PC-9 (cell line): ENCODE measurements at places on chromosomes 4 and X. TPM values are rescaled to one million over a fixed set of nuclear protein-coding genes. Genes with fewer than 3 reads are reported as not detected.

DNA sequence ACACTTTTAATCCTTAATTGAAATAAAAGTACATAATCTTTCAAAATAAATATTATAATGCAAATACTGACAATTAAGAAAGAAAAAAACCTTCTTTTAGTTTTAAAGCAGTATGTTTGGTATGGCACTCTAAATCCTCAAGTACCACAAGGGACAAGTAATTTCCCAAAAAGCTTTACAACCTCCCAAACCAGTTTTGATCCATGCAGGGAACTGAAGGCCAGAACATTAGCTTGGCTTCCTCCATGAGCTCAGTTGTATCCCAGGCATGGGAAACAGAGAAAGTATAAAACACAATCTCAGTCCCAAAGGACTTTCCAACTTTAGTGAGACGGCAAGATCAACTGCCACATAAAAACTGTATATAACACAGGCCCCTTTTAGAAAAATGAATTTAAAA is 82.2 kb downstream of the ZNF330 start:
- DNase-seq, result no peak

DNA sequence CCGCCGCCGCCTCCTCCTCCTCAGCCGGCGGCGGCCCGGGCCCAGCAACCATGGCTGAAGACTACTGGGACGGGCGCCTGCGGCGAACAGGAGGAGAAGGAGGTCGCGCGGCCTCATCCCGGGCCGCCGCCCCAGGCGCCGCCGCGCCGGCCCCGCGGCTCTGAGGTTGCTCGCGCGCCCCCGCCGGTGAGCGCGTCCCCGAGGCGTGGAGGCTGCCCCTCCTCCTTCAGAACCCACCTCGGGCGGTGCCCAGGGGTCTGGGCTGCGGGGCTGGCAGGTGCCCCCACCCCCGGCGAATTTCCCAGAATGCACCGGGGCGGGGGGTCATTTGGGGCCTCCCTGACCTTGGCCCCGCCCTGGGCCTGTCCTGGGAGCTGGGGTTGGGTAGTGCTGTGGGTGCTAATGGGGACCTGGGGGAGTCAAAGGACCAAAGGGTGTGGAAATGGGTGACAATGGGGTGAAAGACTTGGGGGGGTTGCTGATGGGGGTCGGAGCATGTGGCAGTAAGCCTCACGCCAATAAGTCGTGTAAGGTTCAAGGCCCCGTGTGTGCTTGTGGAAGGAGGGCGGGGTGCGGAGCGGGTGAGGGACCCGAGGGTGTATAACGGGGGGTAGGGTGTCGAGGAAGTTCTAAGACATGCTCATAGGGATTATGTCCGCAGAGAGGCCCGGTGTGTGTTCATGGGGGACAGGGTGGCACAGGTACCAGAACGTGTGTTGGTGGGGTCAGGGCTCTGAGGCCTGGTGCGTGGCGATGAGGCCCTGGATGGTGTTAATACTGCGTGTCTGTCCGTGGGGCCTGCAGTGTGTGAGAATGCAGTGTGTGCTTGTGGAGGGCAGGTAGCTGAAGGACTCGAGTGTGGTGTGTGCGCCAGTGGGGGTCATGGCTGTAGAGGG is 687 bp downstream of the CDK16 start:
- DNase-seq, result no peak

DNA sequence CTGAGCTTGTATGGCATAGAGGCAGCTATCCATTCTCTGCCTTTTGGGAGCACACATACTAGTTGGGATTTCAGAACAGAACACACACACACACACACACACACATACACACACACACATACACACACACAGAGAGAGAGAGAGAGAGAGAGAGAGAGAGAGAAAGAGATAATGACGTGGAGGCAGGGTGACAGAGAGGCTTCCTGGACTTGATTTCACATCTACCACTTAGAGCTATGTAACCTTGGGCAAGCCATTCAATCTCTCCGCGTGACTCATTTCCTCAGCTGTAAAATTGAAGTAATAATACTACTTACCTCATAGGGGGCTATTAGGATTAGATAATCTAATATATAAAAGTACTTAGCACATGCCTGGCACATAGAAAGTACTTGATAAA is 12.3 kb upstream of the GRIA3 start:
- DNase-seq, result no peak

GRCh38 chr4:95510145-95510544 is 38.6 kb downstream of the UNC5C start:
- DNase-seq, result no peak

- peak; percentile 74 for DNase-seq
Measured at GRCh38 chr4:140012688-140013486, 141.1 kb downstream of the MAML3 start.

DNA sequence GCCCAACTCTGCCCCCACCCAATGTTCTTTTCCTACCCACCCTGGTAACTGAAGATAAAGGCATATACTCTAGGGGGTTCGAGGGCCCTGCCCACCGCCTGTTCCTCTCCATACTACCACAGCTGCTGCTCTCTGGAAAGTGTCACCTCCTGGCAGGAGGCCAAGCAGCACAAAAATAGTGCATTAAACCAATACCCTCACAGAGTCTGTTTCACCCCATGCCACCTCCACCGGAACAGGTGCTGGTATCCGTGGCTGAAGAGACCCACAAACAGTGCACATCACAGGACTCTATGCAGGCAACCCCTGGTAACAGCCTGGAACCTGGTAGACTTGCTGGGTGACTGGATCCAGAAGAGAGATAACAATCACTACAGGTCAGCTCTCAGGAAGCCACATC is 85.1 kb upstream of the CTSO start:
- no peak for DNase-seq

DNA sequence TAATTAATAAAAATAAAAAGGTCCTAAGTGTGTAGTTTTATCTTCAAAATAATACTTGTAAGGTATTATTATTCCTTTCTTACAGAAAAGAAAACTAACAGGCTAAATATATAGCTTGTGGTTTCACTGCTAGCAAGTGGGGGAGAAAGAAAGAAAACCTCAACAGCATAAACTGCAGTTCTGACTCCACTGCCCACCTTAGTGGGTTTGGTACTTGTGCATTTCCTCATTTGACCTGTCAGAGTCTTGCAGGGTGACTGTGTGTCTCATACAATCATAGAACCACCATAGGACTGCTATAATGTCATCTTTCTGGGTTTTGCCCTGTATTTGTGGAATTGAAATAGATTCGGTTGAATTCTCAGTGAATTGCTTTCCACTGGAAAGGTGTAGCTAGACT is 94.7 kb upstream of the PUDP start:
- DNase-seq, result no peak

- DNase-seq, result no peak
Measured at GRCh38 chr4:87321888-87322287, 794 bp downstream of the HSD17B13 start.

DNA sequence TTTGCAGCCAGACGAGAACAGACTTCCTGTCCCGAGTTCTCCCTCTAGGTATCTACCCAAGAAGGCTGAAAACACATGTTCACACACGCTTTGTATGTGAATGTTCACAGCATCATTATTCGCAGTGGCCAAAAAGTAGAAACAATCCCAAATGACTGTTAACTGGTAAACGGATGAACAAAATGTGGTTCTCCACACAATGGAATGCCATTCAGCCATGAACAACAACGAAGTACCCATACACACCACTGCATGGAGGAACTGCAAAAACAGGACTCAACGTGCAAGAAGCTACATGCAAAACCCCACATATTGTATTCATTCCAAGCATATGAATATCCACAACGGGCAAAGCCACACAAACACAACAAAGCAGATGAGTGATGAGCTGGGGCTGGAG is 45.0 kb downstream of the PDHA1 start:
- DNase-seq, result no peak

GRCh38 chrX:70244881-70245280 is 10.4 kb downstream of the AWAT1 start:
- DNase-seq, result no peak

- DNase-seq, result no peak
Measured at GRCh38 chr4:3405176-3405575, 36.6 kb upstream of the HGFAC start.

DNA sequence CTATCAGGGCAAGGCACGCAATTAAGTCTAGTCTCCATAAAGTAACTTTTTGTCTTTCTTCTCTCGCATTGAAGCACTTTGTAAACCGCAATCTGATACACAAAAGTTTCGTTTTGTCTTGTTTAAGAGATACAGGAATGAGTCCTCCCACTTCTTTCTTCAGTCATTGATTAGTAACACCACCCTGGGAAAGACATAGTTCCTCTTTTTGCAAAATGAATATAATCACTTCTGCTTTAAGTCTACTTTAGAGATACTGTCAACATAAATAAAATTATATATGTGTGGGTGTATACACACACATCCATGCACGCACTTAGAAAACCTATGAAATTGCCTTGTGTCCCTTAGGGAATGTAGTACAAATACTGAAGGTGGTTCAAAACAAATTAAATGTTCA is 11.7 kb downstream of the COQ2 start:
- no peak for DNase-seq

DNA sequence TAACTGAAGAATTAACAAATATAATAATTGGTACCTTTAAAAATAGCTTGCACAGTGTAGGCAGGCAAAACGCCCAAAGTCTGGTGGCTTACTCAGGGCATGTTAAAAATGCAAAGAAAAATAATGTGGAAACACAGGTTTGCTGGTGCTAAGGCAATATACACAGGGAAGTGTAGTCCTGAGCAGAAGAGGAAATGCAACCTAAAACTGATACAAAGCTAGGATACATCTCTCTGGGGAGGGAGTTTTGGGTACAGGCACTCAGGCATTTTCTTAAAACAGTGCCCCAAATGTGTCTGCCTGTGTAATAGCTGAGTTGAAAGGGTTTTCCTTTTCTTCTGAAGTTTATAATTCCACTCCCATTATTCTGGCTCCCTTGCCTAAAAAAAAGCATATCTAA is 47.4 kb downstream of the TMPRSS11E start:
- no peak for DNase-seq

- no peak for DNase-seq
Measured at GRCh38 chr4:150078041-150078578, at the start of gene DCLK2. DCLK2 (plus strand) TSS chr4:150078445; CDS start chr4:150079028, 583 bp downstream.

DNA sequence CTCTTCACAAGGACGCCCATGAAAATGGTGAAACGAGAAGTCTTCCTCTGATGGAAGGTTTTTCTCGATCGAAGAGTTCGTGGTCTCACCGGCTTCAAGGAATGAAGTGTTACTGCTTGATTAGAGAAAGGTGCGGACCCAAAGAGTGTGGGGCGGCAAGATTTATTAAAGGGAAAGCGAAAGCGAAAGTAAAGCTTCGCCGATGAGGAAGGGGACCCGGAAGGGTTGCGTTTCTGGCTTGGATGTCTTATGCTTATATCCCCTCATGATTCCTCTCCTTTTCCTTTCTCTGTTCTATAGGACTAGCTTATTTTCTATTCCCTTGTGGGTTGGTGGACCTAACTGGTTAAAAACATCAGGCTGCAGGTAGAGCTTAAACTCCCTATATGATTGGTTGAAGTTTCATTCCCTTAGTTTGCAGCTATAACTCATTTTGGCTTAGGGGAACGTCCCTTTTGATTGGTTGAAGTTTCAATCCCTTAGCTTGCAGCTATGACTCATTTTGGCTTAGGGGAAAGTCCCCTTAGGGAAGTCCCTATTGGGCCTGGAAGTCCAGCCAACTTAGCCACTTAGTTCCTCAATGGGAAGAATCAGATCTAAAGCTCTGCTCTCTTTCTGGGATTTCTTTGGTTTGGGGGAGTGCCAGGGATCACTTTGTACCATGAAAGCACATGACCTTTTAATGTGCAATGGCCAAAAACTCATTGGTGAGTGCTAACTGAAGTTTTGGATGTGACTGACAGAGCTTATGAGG is 1025.0 kb upstream of the PCDH10 start:
- DNase-seq, result no peak

GRCh38 chr4:153137159-153137558 is 67.1 kb upstream of the TRIM2 start:
- DNase-seq, result peak; percentile 47

- DNase-seq, result no peak
Measured at GRCh38 chr4:108052558-108053120, 63.0 kb downstream of the HADH start.

- peak; percentile 10 for DNase-seq
Measured at GRCh38 chrX:29662101-29662500, 553.3 kb upstream of the MAGEB2 start.

- no peak for DNase-seq
Measured at GRCh38 chrX:41952102-41952501, 28.7 kb upstream of the CASK start.

DNA sequence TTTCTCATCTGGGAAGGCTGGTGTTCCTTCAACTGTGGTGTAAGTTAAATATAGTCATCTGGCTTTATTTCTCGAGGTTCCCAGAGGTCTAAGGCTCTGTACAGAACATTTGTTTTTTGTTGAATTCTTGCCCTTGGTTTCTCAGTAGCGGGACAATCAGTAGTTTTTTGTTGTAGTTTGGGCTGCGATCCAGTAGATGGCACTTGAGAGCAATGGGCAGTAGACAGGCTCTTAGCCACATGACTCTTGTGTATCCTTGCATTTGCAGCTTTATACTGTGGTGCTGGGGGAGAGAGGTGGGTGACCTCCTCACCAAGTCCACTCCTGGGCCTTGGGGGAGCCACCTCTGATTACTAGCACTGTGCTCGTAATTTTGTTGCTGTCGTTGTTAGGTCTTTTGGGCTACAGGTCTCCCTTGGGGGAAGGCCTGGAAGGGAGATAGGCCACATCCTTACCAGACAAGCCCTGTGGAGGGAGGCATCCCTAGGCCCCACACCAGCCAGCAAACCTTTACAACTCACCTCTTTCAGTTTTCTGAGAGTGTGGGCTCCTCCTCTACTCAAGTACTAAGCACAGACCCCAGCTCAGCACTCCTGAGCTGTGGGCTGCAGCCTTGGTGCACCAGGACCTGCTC is 8.1 kb downstream of the ETDB start:
- DNase-seq, result no peak

The MXRA5 gene
- not detected in 2 replicates for total RNA-seq

The PDS5A gene
- total RNA-seq, result 78.9 and 86.4 TPM in 2 replicates

The MMAA gene
- 5.4 and 6.3 TPM in 2 replicates for total RNA-seq

The TACC3 gene
- total RNA-seq, result 134 TPM in 2 replicates

The SLC16A2 gene
- total RNA-seq, result not detected in 2 replicates

The ADGRG4 gene
- not detected in 2 replicates for total RNA-seq

The MAGED4 gene
- total RNA-seq, result not detected in 2 replicates

The SERPINA7 gene
- total RNA-seq, result not detected in 2 replicates

The KDR gene
- 0.09 and 0.20 TPM in 2 replicates for total RNA-seq

The TIGD4 gene
- 0.35 and 0.70 TPM in 2 replicates for total RNA-seq

The MAGEE1 gene
- 4.2 and 4.6 TPM in 2 replicates for total RNA-seq

The HPGD gene
- 0.96 and 1.7 TPM in 2 replicates for total RNA-seq

The RNF212 gene
- total RNA-seq, result 4.2 and 6.6 TPM in 2 replicates

The PAGE2 gene
- total RNA-seq, result not detected in 2 replicates

The ITIH6 gene
- total RNA-seq, result not detected in 2 replicates
